Epithelial cell of esophagus (primary cell): ENCODE measurements at places on chromosomes 13 and 19.

DNA sequence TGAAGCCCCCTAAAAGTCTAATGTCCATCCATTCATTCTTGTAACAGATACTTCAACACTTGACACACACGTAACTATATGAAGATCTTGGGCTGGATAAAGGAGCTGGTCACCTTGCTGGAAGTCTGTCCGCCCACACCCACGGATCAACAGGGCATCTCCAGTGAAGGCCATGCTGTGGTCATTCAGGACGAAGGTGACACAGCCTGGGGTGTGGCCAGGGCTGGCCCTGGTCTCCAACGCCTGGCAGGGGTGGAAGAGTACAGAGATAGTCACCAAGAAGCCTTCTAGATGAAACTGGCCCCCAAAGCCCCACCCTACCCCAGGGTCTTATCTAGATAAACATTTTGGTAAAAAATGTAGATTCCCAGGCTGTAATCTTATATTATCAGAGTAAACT, 6.8 kb upstream of the PHLDB3 start:
- DNase-seq, result no peak

GRCh38 chr19:40363069-40363468, 14.6 kb downstream of the PLD3 start:
- no peak for DNase-seq

DNA sequence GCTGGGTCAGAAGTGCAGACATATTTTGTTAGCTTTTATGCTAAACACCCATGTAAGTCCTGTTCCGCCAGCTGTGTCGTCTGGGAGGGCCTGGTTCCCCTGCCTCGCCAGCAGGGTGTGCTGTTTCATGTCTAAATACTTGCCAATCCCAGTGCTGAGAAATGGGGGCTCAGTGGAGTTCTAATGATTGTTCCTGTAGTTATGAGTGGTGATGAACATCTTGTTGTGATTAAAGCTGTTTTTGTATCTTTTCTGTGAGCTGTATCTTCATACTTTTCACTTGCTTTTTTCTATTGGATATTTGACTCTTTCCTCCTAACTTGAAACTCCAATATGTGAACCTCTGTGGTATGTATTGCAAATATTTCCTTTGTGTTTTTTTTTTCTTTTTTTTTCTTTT, 32.7 kb downstream of the KDM4B start:
- DNase-seq, result peak; percentile 59

GRCh38 chr19:4029247-4029614, 21.7 kb downstream of the PIAS4 start:
- DNase-seq, result no peak

DNA sequence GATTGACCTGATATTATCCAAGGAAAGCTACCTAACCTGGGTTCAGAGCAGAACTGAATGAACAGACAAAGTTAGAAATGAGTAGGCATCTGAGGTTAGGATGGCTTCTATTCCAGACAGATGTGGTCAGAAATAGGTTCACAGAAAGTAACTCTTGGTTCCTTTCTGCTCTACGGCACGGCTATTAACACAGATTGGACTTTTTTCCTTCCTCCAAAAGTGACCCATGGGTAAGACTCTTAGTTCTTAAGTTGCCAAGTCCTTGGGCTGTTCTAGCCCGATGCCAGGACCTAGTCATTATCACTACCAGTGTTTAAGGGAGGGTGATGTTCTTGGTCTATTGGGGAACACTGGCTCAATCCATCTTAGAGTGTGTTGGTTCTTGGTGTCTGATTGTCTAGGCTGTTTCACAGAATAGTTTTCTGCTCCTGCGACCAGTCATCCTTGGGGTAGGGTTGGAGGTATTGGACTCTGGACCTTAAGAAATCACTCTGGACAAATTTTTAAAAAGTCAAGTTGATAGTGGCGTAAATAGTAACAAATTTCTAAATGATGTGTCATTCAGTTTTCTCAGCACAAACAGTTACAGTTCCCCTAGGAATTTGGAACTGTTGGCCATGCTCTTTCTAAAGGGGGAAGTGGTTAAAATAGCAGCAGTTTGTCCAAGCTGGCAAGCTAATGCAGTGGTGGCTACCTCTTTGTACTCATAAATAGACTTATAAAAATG, 60.1 kb upstream of the MYCBP2 start:
- no peak for DNase-seq

DNA sequence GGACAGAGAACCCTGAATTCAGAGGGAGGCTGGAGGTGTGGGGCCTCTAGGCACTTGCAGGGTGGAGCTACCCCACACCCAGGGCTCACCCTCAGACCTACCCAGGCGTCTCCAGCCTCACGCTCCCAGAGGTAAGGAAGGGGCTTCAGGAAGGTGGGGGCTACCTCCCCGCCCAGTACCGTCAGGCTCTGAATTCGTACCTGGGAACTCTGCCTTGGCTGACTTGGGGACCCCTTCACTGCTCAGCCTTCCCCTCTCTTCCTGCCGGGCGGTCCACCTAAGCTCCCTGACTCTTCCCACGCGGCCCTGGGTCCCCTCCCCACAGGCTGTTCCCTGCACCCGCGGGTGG, 28.5 kb upstream of the PARP4 start:
- no peak for DNase-seq

DNA sequence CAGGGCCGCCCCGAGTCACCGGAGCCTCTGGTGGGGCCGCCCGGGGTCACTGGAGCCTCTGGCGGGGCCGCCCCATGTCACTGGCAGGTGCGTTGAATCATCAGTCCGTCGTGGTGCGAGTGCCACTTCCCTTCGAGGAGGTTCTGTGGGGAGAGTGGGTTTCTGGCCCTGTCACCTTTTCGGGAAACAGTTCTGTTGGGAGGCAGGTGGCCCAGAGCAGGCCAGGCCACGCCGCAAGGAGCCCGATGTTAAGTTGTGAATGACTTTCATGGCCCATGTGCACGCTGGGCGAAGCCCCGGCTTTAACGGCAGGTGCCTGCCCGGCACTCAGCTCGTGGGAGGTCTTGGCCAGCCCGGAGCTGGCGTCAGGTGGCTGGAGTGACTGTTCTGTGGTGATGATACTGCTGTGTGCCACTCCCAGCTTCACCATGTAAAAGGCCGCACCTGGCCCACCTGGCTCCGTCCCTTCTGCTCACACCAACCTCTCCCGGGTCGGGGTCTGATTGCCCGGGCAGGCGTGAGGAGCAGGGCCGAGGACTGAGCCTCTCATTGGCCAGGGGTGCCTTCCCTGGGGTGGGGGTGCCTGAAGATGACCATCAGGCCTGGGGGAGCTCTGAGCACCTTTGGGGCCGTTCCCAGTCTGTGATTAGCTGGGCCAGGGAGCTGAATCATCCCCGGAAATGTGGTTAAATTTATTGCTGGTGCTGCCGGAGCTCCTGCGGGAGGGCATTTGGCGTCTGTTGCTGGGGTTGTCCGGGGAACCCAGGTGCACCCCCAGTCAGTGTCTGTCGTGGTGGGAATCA, 29.2 kb downstream of the CSNK1G2 start:
- no peak for DNase-seq

DNA sequence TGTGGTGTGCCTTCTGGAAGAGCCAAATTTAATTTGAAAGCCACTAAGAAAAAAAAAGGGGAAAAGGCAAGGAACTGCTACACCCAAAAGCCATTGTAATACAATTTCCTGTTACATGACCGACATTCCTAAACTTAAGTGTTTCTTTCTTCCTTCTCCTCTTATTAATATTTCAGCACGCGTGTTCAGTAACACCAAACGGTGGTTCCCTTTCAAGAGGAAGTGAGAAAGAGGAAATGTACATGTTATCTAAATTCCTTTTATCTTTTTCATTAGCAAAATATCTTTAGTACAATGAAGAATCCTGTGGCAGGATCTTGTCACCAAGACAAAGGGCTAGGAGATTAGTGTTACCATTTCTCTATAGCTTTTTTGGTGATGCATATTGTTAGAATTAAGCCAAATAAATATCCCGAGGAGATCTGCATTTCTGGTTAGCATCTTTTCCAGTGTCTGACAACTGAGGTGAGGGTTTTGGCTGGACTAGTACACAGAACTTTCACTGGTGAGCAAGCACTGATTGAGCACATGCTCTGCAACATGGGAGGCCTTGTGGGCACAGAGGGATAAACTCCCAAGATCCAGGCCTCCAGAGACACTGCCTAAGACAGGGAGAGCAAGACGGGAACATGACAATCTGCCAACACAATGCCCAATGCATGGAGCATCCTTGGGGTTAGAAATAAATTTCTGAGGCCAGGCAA, 22.1 kb downstream of the LATS2 start:
- no peak for DNase-seq

DNA sequence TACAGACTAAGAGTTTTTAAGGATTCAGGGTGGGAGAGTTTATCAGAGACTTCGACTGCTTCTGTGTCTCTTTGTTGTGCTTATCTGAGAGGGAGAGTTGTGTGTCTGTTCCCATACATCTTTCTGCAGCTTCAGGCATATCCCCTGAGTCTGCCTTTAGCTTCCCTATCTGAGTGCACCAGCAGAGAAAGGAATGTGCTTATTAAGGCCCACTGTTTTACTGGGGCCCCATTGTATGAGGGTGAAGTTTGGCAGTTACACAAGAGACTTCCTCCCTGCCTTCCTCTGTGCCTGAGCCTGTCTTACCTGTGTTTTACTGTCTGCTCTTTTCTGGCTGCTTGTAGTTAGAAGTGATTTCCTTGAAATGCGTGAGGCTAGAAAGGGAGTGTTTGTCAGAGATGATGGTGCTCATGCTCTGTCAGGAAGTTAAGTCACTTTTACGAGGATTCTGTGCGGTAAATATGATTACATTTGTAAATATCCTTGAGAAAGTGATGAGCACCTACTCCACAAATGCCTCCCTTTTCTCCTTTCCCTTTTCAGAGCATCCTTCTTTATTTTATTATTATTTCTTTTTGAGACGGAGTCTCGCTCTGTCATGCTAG, 1228.9 kb upstream of the MIR17HG start:
- DNase-seq, result peak; percentile 5

- DNase-seq, result no peak
These were observed 9.7 kb downstream of the EFNA2 start for GRCh38 chr19:1295169-1296012.

GRCh38 chr13:25906191-25906661, 145.6 kb downstream of the SHISA2 start:
- DNase-seq, result no peak

GRCh38 chr19:51296336-51297093, 14.9 kb upstream of the IGLON5 start:
- DNase-seq, result no peak

DNA sequence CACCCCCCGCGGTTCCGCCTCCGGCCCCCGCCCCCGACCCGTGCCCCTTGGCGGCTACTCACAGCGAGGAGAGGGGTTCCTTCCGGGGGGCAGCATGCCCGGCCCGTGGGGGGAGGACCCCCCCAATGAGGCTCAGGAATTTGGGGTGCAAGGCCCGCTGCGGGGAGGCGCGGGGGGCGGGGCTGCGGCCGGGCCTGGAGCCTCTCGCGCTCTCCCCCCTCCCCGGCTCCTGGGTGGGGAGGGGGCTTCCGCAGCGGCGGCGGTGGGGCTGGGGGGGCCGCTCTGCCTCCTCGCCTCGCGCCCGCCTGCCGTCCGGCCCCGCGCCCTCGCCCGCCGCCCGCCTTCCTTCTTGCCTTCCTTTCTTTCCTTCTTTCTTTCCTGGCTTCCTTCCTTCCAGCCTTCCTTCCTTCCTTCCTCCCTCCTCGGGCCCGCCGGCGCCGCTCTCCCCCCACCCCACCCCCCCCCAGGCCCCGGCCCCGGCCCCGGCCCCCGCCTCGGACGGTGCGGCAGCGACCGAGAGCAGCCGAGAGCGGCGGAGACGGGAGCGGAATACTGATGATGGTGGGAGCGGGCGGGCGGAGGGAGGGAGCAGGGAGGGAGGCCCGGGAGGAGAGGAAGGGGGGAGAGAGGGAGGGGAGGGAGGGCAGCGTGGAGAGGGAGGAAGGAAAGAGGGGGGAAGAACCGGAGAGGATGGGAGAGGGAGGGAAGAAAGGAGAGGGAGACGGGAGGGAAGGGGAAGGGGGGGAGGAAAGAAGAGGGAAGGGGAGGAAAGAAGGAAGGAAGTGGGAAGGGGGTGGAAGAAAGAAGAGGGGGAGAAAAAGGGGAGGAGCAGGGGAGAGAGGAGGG, at the start of gene LRRC4B:
LRRC4B (minus strand) TSS at position 554 of the 846 bp plus-strand sequence. CDS start 19,597 bp downstream, outside the sequence.
- DNase-seq, result no peak

DNA sequence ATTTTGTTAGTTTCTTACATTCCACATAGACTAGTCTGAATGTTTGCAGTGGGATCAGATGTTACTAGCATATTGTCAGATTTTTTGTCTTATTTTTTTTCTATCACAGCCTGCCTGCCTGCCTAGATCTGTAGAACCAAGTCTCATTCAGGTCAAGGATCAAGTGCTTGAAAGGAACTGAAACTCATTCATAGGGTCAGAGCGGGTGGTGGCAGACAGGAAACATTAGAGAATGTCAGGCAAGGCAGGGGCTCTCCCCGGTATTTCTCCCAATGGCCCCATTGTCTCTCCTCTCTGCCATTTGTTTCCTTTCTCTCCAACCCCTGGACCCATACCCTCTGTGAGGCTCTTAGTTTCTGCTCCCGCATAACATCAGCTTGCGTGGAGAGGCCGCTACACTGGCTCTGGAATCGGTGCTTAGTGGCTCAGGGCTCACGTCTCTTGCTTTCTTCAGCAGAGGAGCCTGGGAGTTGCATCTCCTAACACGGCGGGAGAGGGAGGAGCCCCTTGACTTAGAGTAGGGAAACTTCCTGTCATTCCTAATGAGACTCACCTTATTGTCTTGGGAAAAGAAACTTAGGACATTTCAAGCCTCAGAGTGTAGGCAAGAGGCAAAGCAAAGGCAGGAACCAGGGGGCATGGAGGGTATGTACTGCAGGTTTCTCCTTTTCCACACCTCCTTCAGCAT, 35.6 kb upstream of the SPATA13 start:
- no peak for DNase-seq

DNA sequence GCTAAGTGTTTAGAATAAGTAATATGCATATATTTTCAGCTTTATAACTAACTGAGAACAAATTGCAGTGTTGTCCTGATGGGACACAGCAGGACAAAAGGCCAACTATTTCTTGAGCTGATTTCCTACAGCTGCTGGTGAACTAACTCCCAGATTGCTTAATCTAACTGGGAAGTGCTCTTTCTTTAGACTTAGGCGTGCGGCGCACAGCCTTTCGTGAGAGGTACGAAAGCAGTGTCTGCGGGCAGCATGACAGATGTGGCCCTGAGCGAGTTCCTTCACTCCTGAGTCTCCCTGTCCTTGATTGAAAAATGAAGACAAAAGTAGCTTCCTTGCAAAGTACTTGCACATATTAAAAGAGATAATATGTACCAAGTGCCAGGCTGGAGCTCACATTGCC, 47.3 kb upstream of the NPAS1 start:
- DNase-seq, result no peak

GRCh38 chr13:63455938-63456337, 2040.3 kb upstream of the PCDH20 start:
- no peak for DNase-seq

- DNase-seq, result no peak
These were observed 20.9 kb downstream of the CEBPA start for GRCh38 chr19:33281296-33281926.

DNA sequence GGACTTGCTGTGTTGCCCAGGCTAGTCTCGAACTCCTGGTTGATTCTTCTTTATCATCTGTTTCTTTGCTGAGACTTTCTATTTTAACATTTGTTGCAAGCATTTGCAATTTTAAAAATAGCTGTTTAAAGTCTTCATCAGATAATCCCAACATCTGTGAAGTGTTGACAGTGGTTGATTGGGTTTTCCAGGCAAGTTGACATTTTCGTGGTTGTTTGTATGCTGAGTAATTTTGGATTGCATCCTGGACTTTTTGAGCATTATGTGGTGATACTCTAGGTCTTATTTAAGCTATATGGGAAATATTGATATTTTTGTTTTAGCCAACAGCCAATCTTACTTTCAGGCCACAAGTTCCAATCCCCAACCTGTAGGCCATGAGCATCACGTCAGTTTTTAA, 25.1 kb downstream of the AP1M1 start:
- no peak for DNase-seq
